ENCODE measurements at places on chromosomes 1 and 21.

GRCh38 chr1:13583966-13584791, 547 bp downstream of the PDPN start:
- peak; percentile 54 for DNase-seq

DNA sequence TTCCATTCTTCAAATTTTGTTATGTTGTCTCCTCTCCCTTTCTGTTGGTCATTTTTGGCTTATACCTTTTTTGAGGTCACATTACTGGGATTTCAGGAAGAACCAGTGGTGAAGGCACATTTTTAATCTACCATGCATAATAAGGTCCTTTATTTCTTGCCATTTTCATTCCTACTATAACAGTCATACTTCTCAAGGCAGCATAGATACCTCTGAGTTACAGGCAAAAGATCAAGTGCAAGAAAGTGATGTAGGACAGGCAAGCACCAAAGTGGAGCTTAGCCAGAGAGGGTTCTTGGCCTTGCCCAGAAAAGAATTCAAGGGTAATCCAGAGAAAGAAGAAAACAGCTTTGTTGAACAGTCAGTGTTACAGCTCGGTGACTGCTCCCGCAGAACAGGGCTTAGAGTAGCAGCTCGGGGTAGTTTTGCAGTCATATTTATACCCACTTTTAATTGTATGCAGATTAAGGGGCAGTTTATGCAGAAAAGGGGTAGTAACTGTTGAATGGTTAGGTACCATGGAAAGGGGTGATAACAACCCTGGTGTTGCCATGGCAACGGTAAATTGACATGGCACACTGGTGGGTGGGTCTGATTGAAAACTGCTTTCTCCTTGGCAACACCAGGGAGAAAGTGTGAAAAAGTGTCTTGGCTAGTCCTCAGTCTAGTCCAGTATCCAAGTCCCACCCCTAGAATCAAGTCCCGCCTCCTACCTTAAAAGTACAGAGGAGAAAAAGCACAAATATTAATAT, 39.6 kb upstream of the DOCK7 start:
- DNase-seq = no peak

DNA sequence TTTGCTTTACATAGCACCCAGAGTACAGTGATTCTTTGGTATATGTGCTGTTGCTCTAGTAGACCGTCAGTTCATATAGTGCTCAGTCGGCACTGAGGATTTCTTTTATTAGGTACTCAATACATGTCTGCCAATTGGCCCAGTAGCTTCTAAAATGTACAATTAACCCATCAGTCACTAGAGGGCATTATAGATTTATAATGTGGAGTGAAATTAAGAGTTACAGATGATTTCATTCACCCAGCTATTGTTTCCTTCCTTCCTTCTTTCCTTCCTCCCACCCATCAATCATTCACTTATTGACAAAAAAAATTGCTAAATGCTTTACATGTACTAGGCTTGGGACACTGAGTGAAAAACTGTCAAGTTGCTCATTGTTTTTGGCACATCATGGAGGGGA, 263.6 kb upstream of the USP24 start:
- peak; percentile 51 for DNase-seq

DNA sequence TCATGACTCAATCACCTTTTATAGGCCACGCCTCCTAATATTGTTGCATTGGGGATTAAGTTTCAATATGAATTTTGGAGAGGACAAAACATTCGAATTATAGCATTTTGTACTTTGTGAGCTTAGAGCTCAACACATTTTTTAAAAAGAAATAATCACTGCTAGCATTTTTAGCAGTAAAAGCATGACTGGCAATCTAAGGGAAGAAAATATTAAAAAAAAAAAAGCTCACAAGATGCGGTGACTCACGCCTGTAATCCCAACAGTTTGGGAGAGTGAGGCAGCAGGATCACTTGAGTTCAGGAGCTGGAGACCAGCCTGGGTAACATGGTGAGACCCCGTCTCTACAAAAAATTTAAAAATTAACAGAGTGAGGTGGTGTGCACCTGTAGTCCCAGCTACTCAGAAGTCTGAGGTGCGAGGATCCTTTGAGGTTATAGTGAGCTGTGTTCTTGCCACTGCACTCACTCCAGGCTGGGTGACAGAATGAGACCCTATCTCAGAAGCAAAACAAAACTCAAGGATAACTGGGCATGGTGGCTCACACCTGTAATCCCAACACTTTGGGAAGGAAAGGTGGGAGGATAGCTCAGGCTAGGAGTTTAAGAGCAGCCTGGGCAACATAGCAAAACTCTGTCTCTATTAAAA, 28.8 kb upstream of the DIPK1A start:
- no peak for DNase-seq

DNA sequence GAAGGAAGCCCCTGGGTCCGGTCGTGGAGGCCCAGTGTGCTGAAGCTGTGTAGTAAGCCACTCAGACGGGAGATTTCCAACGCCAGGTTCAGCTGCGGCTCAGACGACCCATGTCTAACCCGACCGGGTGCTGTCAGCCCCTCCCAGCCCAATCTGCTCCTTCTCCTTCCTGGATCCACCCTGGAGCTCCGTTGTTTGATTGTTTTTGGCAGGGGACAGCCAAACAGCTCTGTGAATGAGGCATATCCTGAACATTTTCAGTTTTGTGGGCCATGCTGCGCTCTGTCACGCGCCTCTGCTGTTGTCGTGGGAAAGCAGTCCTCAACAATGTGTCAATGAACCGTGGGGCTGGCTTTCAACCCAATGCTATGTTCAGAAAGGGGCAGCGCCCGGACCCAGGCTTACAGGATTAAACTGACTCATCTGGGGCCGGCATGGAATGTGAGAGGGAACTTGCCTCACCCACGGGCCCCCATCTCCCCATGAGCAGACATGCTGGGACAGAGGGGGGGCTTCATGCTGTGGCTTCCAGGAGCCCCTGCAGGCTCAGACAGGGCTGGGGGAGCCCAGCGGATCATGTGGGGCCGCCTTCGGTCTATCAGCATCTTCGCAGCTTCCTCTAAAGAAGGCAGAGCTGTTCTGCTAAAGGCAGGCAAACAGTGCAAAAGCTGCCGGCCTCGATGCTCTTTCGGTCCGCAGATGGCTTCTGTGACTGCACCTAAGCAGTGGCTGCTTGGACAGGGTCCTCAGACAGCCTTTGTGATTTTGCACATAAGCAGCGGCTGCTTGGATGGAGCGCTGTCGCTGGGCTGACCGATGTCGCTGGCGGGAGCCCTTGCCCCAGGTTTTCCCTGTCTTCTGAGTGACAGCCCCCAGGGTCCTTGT, 101.7 kb downstream of the RIPK4 start:
- no peak for DNase-seq

DNA sequence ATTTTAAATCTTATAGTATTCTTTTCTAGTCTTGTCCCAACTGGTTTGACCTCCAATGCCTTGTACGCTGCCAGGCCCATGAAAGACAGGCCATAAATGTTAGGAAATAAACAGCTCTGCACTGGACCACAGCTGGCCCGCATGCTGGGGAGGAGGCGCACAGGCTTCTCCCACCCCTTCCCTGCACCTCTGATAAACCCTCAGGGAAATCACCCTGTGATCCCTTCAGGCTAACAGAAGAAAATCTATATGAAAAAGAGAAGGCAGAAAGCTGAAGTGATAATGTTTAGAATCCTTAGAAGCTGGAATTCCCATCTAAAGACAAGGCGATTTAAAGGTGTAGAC, 41.5 kb downstream of the COLGALT2 start:
- DNase-seq = no peak

DNA sequence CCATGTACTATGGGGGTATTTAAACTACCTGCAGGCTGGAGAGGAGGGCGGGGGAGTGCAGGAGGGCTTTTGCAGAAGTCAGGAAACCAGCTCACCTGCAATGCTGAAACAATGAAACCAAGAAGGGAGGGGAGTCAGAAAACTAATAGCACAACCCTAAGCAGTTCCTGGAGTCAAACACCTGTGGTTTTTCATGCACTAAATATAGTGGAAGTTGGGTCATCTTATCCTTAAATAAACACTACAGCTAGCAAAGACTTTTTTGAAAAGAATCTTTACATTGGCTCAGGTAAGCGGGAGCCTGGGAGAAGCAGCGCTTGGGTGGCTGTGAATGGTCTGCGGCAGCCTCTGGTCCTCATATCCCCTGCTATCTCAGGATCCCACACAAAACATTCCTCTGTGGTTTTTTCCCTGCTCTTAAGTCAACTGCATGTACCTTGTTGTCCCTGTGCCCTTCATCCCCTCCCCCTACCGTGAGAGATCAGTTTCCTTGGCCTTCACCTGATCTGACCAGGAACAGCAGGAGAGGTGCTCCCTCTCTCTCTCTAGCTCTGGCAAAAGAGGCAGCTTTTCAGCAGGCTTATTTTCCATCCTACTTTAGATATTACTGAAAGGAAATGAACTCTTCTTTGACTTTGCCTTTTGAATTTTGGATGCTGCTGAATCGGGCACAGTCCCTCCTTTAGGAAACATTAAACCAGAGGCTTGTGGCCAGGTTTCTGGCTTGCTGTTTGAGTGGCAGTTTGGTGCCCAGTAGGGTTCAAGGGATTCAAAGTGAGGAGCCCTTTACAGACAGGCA, 26.6 kb downstream of the TENT5C start:
- no peak for DNase-seq

DNA sequence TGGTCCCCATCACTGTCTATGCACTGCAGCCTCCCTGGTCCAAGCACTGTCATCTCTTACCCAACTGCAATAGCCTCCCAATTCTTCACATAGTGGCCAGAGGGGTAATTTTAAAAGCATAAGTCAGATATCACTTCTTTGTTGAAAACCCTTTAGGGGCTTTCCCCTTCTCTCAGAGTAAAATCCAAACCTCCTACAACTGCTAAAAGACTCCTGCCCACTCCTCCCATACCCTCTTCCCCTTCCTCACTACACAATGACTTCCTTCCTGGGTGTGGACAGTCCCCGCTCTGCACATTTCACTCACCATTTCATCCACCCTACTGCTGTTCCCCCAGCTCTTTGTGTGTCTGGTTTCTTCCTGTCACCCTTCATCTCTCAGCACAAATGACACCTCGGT, 8.3 kb downstream of the MCOLN2 start:
- no peak for DNase-seq

Data from NCI-H1105 treated with DMSO at 0.1 percent for 48 hours (cell line).